T-helper 17 cell (primary cell): ENCODE measurements at places on chromosomes 4 and X. TPM values are rescaled to one million over a fixed set of nuclear protein-coding genes. Genes with fewer than 3 reads are reported as not detected.

GRCh38 chr4:127049526-127049925, 583.2 kb upstream of the INTU start:
- no peaks in the 10 kb centered on the region for H3K4me1 ChIP-seq
- H3K36me3 ChIP-seq: no peaks in the 10 kb centered on the region
- no peak overlapping the region for H3K4me3 ChIP-seq

DNA sequence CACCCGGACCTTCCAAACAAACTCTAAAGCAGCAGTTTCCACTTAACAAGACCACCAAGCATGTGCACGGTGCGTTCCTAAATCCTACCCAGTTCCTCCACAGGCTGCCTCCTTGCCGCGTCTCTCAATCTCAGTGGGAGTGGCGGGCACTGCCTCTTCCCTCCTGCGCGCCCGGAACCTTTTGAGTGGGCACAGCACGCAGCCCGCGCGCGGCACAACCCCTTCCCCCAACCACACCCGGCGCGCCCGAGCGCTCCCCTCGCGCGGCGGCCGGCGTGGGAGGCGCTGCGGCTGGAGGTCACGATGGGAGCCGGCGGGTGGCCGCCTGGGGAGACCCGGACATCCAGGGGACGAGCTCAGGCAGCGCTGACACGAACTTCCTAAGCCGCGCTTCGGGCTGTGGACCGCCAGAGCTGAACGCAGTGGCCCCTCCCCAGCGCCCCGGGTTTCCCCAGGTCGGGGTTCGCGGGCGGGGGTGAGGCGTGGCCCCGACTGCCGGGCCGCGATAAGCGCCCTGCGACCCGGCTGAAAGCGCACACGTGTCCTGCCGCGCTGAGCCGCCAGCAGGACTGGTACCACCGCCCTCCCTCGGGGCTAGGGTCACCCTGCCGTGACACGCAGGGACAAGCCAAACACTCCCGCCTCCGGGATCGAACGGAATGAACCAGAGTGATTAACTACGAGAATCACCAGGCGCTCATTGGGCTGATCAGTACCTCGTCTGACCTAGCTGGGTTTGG, at the start of gene ABCG2:
Gene ABCG2, minus strand, starts transcription at position 151 of the 740 bp plus-strand sequence. CDS start 18,644 bp downstream, outside the sequence.
- peaks cover 8% of the 10 kb centered on the region for H3K27me3 ChIP-seq
- H3K27ac ChIP-seq: peak within 1 kb of the TSS; percentile 57
- H3K4me1 ChIP-seq: peaks cover 12% of the 10 kb centered on the region
- peaks cover 2% of the 10 kb centered on the region for H3K36me3 ChIP-seq

DNA sequence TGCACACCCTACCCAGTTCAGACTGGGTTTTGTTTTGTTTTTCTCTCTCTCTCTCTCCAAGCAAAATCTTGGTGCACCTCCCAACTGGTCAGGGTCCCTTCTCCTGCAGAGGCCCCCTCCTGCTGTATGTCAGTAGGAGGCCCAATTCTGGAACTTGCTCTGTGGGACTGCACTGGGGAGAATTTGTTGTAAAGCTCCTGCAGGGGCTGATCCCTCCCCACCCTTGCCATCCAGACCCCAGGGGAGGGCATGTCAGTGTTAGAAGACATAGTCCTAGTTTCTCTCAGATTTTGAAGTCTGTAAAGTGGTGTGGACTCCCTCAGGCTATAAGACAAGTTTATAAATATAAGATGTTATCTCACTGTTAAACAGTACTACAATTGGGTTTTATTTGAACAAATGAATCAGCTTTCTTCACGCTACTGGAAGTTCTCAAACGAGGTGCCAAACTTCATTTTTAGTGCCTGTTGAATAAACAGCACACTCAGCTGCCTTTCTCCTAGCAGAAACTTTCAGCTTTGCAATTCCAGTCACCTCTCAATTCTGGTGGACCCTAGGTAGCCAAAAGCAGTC, 88.6 kb upstream of the FRMPD3 start:
- H3K27me3 ChIP-seq: peaks cover 25% of the 10 kb centered on the region
- no peaks in the 10 kb centered on the region for H3K36me3 ChIP-seq
- no peaks in the 10 kb centered on the region for H3K4me1 ChIP-seq
- H3K4me3 ChIP-seq: no peak overlapping the region

- H3K27ac ChIP-seq: no peak overlapping the region
- no peak for DNase-seq
- no peak overlapping the region for H3K4me3 ChIP-seq
- H3K27me3 ChIP-seq: no peaks in the 10 kb centered on the region
These were observed 33.9 kb upstream of the BMP2K start for GRCh38 chr4:78742300-78742699.

GJB1 gene
- not detected for total RNA-seq

SLC26A1 gene
- total RNA-seq: not detected

TMSB15B gene
- total RNA-seq: 7.2 TPM
